Left lung (tissue), 14 donors: ENCODE measurements at places on chromosomes 5 and 9. TPM values are rescaled to one million over a fixed set of nuclear protein-coding genes. Genes with fewer than 3 reads are reported as not detected.

GRCh38 chr5:106269252-106269843, 1401.4 kb downstream of the EFNA5 start:
- DNase-seq: no peak

- DNase-seq: no peak
These were observed 73.5 kb downstream of the ZNF622 start for GRCh38 chr5:16391858-16392649.

The SUSD3 gene
- polyA plus RNA-seq: 12.1 TPM

The IL13 gene
- 0.16 TPM for polyA plus RNA-seq

DNA sequence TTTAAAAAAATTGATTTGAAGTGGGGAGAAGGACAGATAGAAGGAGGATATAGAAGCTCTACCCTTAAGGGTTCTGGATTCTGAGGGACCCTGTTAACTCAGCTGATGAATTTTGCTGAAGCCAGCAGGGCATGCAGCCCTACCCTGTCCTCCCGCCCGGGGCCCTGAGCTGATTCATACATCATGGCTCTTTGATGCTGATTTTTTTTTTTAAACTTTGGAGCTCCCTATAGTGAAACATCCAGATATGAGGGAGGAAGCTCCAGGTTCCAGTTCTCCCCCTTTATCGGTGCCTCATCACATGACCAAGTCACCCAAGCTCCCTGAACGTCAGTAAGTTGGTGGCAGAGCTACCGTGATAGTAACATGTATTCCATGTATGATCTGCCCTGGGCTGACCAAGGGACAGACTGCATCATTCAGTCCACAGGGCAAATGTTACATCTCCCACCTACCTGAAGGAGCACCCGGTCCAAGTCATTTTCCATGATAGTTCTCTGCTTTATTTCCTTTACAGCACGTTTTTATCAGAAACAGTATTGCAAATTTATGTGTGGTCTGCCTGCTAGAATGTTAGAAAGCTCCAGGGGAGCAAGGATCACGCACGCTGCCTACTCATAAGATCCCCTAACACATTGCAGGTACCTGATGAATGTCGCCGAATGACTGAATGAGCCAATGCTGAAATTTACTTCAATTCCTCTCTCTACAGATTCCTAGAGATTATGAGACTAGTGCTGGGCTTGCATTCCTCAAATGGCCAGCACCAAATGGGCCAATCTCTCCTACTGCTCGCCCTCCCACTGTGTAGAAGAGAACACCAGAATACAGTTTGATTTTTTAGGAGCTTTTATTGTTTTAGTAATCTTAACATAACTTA, 25.9 kb downstream of the SPARC start:
- no peak for DNase-seq

The LCN6 gene
- polyA plus RNA-seq: not detected

GRCh38 chr5:168961681-168962080, 339.3 kb downstream of the SLIT3 start:
- no peak for DNase-seq

The TRAF1 gene
- 10.6 TPM for polyA plus RNA-seq

DNA sequence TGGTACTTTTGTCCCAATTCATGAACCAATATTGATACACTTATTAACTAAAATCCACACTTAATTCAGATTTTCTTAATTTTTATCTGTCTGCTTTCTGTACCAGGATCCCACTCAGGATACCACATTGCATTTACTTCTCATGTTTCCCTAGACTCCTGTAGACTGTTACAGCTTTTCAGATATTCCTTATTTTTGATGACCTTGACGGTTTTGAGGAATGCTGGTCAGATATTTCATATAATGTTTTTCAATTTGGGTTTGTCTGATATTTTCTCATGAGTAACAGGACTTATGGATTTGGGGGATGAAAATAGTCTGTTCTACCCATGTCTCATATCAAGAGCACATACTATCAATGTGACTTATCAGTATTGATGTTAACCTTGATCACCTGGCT, 37.4 kb downstream of the PLPPR1 start:
- no peak for DNase-seq

- DNase-seq: no peak
These were observed 5.5 kb downstream of the CD74 start for GRCh38 chr5:150407096-150407720.

DNA sequence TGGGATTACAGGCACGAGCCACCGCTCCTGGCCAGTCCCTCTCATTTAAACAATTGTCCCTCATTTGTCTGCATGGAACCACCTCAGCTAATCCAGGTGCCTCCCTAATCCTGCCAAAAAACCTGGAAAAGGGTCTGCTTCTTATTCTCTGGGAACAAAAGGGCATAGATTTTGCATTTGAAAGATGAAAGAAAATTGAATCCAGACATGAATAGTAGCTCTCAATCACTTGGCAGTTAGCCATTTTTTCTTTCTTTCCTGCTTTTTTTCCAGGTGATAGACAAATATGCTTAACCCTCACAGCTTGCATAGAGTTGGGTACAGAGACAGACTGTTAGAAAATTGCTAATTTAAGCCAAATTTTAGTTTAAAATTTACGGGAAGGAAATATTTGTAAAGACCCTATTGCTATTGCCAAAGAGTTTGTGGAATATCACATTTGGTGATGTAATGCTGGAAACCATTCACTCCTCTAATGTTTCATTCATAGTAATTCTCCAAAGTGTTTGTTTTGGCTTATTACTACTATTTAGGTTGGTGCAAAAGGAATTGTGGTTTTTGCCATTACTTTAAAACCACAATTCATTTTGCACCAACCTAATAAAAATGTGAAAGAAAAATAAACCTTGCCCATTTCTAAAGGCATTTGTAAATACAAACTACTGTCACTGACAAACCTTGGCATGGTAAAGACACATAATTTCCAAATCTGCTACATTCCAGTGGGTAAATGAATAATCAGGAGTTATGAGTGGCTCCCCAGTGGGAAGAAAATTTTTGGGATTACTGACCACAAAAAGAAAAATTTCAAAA, 80.5 kb upstream of the JAK2 start:
- DNase-seq: no peak
